ENCODE measurements at places on chromosomes 13 and 19. TPM values are rescaled to one million over a fixed set of nuclear protein-coding genes. Genes with fewer than 3 reads are reported as not detected.

GRCh38 chr19:24003537-24003936, 83.5 kb upstream of the ZNF254 start:
- no peak for DNase-seq

DNA sequence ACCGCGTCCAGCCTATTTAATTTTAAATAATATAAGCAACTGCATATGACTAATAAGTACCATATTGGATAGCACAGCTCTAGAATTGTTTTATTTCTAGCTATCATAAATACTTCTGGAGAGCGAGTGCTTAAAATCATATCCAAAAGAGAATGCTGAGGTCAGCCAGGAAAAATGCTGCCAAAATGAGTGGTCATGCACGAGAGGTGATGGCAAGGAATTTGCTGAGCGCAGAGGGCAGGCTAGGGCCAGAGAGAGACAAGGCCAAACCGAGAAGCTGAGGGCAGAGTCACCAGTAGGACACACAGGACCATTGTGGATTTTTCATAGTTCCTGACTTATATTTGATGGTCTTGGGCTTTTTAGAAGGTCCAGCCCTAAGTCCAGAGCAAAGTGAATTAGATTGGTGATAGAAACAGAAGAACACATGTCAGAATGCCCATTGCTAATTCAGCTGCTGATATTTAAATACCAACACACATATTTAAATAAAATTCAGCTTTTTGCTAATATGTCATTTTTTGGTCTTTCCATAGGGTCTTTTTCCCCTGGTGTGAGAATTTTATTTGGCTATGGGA, 33.6 kb upstream of the UBL3 start:
- no peak for DNase-seq

GRCh38 chr19:10828981-10829821, 6.8 kb downstream of the TMED1 start:
- no peak for DNase-seq

DNA sequence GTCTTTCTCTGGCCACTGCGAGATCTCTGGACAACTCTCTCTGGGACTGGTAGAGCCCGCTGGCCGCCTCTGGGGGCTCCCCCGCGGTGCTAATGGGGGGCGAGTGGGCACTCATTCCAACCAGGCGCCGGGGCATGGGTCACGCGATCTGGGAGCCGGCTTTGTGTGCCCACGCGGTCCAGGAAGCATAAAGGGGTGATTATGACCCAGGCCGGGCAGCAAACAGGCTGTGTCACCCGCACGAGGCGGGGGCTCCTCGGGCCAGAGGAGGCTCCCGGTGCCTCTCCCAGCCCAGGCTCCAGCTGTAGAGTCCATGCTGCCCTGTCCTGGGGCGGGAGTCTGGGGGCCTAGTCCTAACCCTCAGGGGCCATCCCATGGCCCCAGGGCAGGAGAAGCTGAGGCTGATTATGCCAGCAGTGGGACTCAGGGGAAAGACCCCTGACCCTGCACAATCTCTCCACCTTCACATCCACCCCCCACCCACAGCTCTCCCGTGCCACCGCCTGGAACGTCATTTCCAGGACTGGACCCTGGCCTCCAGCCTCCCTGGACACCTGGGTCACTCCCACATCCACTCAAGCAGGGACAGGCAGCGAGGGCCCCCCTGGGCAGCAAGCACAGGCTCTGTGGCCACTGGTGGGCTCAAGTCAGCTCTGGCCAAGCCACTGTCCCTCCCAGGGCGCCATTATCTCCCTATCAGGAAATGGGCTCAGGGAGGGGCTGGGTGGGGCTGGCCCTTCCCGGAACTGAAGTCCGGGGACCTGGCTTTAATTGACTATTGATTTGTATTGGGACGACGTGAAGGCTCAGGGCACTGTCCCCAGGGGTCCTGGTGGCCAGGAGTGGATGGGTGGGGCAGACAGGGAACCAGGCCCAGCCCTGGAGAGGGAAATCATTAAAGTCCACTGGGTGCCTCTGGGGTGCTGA, 50.0 kb downstream of the PTPRS start:
- DNase-seq: no peak

DNA sequence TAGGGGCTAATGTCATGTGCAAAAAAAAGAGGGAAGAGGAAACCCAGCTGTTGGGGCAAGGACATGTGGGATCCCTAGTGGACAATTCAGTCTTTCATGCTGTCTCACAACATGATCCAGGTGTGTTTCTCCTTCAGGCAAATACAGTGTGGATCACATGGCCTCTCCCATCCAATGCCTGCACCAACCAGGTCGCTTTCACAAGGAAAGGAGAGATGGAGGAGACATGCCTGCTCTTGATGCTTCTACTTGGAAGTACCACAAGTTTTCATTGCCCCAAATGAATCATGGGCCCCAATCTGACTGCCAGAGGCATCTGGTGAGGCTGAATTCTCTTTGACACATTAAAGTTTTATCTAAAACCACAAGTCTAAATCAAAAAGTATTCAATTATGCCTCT, 82.1 kb downstream of the DLEU7 start:
- no peak for DNase-seq

DNA sequence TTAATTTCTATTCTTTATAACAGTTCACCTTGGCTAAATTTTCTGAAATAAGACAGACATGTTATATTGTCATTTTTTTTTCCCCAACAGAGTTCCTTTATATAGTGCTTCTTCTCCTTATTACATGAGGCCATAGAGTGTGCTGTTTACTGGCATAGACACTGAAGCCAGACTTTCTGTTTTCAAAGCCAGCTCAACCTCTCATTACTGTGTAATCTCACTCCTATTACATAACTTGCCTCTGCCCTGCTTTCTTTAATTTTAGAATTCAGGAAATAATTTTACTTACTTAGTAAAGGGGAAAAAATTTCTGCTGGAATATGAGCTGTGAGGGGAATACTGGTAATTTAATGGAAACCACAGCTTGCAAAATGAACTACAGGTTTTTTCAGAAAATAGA, 1380.4 kb downstream of the SLITRK1 start:
- DNase-seq: no peak

The POSTN gene
- not detected for total RNA-seq

- DNase-seq: no peak
Measured at GRCh38 chr19:50977626-50978025, 6.1 kb downstream of the KLK7 start.

- DNase-seq: no peak
Measured at GRCh38 chr19:43592800-43593350, 3.1 kb downstream of the IRGQ start.

- no peak for DNase-seq
Measured at GRCh38 chr19:19270749-19271571, 2.1 kb downstream of the TM6SF2 start.

- DNase-seq: no peak
Measured at GRCh38 chr19:27635401-27635800, 1577.5 kb downstream of the UQCRFS1 start.

DNA sequence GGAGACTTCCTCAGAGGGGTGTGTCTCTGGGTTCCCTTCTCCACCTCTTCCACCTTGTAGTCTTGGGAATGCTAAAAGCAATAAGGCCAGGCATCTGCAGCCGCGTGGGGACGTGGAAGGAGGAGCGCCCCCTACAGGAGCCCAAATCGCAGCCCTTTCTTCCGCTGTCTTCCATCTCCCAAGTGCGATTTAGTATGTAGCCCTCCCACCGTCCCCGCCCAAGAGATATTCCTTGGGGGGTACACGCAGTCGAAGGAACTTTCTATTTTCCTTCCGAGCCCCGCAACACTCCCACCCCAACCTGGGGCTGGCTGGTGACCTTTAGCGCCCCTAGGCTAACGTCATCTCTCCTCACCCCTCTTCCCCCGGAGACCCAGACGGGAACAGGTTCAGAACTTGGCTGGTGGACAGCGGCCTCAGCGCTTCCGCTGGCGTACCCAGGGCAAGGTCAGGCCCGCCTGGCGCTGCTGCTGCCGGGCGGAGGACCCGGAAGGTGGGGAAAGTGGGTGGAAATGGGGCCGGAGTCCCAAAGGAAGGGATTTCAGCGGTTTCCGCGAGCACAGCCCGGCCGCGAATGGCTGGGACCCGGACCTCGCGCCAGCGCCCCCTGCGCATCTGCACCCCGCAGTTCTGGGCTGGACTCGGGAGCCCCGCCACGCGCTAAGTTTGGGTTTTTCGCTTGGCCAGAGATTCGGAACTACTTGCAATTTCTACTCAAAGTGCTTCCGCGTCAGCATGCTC, 2.1 kb upstream of the PCDH8 start:
- DNase-seq: peak; percentile 10

GRCh38 chr13:110396913-110397381, 89.9 kb downstream of the COL4A2 start:
- no peak for DNase-seq

The CGB2 gene
- total RNA-seq: not detected

- peak; percentile 56 for DNase-seq
Measured at GRCh38 chr19:16066611-16067104, 9.6 kb upstream of the TPM4 start.

The DACT3 gene
- total RNA-seq: not detected

Measured in CD4-positive, alpha-beta memory T cell (primary cell).